CD4-positive, alpha-beta T cell treated with Interferon gamma for 1 hour (primary cell): ENCODE measurements at places on chromosomes 1 and 21.

GRCh38 chr1:41497056-41497440 is 12.6 kb upstream of the EDN2 start:
- DNase-seq: no peak

- no peak for DNase-seq
Measured at GRCh38 chr1:25451908-25452307, 21.2 kb downstream of the MACO1 start.

DNA sequence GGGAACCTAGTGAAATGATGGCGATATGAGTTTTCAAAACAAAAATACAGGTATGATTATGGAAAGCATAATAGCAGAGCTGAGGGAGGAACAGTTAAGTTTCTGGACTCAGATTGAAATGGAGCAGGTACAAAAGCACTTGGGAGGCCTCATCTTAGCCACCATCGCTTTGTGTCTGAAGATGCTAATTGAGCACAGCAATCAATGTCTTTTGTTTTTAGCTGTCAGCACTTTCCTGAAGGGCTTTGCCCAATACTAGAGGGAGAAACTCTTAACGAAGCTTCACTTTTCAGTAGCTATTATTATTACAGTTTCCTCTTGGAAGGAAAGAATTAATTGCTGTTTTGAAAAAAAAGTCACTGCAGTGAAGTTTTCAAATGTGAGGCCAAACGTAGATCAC is 348.7 kb downstream of the RWDD3 start:
- no peak for DNase-seq

DNA sequence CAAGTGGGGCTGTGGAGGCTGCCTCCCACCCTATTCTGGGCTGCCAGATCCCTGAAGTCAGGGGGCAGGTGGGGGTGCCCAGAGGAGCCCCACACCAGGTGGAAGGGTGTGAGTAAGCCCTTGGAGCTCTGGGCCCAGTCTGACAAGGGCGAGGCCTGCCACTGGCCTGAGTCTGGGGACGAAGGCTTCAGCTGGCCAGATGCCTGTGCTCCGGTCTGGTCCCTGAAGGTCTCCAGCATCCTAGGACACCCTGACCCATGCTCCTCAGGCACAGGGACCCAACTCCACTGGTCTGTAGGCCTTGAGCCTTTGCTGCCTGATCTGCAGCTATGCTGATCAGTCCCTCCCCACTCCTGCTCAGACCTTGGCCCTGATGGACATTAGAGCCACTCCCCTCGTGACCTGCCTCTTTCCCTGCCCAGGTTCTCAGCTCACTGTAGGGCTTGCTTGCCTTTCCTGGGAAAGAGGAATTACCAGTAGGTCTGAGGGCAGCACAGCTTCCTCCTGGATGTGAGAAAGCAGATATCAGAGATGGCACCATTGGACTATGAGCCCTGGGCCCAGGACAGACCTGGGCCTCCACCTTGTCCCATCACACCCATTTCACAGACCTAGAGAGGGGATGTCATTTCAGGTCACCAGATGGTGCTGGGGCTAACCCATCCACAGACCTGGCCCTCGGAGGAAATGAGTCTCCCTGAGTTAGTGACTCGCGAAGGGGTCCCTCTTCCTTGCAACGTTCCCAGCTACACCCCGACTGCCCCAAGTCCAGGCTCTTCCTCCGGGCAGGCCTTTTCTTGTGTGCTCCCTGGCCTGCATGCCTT is 32.8 kb upstream of the CSF3R start:
- no peak for DNase-seq

- no peak for DNase-seq
Measured at GRCh38 chr1:66262208-66262963, 271.6 kb upstream of the SGIP1 start.
